ENCODE measurements at places on chromosomes 11 and 22.

- DNase-seq: no peak
Measured at GRCh38 chr22:28647216-28647615, 32.4 kb downstream of the TTC28 start.

- no peak for DNase-seq
Measured at GRCh38 chr22:20533095-20533878, 25.9 kb downstream of the MED15 start.

DNA sequence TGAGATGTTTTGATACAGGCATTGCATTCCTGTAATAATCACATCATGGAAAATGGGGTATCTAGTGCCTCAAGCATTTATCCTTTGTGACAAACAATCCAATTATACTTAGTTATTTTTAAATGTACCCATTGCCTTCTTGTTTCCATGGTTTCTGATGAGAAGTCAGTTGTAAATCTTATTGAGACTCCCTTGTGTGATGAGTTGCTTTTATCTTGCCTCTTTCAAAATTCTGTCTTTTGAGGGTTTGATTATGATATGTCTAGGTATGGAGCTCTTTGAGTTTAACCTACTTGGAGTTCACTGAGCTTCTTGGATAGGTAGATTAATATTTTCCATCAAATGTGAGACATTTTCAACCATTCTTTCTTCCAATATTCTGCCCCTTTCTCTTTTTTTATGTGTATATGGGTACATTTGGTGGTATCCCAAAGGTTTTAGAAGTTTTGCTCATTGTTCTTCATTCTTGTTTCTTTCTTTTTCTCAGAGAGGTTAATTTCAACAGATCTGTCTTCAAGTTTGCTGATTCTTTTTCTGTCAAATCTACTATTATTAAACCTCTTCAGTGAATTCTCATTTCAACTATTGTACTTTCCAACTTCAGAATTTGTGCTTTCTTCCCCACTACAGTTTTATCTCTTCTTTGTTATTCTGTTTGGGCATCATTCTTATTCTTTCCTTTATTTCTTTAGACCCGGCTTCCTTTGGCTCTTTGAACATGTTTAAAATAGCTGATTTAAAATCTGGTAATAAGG lies 13.7 kb downstream of the NAGA start:
- DNase-seq: no peak

DNA sequence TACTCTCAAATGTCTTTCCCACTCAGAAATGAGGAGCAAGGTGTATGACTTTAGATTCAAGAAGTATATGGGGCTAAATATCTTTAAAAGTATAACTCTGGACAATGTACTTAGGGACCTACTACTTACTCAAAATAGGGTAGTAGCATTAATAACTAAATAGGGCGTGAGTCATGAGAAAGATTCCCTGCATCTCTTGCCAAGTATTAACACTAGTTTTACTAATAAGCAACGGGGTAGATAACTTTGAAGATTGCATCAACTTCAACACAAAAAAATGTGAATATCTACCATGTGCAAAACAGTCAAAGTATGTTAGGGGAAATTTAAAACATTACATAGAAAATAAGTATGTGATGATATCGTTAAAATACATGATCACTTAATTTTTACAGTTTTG lies 99.6 kb downstream of the PGR start:
- DNase-seq: no peak

- no peak for DNase-seq
Measured at GRCh38 chr11:132298357-132298756, 927.9 kb downstream of the NTM start.

- no peak for DNase-seq
Measured at GRCh38 chr11:75481922-75482606, 43.7 kb downstream of the GDPD5 start.

DNA sequence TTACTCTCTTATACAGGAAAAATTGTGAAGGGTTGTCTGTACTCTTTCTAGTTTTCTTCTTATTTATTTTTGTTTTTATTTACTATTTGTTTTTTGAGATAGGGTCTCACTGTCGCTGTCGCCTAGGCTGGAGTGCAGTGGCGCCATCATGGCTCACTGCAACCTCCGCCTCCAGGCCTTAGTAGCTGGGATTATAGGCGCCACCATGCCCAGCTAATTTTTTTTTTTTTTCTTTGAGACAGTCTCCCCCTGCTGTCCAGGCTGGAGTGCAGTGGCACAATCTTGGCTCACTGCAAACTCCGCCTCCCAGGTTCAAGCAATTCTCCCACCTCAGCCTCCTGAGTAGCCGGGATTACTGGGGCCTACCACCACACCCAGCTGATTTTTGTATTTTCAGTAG lies 18.4 kb downstream of the CUL5 start:
- no peak for DNase-seq

DNA sequence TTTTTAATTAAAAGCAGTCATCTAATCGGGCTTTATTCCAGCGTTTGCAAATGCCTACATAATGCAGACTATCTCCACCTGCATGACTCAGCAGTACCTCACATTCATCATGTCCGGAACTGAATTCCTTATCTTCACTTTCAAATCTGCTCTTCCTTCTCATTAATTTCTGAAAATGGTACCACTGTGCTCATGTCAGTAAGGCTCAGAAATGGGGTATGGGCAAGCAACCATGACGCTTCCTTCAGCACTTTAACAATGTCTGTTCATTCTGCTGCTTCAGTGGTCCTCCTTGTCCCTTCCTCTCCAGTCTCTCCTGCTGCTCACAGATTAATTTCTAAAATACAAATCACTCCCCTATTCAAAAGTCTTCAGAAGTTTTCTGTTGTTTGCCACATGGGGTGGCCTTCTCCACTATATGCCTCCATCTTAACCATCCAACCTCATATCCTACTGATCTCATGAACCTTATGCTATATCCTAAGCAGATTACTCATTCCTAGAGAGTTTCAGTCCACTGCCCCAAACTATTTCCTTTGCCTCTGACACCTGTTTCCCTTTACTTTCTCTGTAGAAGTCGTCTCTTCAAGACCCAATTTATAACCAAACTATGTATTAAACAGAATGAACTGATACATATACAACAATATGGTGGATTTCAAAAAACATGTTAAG lies 7.0 kb downstream of the GTF2H1 start:
- DNase-seq: no peak

- no peak for DNase-seq
Measured at GRCh38 chr11:20005747-20006146, 154.5 kb downstream of the DBX1 start.

DNA sequence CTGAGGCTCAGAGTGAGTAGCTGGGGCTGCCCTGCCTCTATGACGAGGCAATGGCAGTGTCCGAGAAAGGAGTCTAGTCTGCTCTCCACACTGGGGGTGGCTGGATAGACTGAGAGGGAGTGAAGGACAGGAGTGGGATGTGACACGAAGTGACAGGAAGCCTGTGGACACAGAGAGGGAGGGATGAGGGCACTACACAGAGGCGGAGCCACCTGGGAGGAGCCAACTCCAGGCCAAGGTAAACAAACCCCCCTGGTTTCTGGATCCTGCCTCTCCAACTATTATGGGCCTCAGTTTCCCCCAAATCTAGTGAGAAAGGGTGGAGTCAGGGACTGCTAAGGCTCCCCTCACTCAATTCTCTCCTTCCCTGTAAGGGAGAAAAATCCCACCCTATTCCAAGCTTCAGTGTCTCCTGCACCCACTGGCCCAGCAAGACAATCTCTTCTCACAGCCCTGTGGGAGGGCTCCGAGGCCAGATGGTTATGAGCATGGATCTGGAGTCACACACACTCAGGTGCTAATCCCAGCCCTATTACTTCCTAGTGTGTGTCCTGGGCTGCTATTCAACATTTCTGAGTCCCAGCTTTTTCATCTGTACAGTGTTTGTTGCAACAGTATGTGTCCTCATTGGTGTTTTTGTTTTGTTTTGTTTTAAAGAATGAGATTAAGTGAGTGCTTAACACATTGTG lies 24.9 kb downstream of the ASPHD2 start:
- no peak for DNase-seq

DNA sequence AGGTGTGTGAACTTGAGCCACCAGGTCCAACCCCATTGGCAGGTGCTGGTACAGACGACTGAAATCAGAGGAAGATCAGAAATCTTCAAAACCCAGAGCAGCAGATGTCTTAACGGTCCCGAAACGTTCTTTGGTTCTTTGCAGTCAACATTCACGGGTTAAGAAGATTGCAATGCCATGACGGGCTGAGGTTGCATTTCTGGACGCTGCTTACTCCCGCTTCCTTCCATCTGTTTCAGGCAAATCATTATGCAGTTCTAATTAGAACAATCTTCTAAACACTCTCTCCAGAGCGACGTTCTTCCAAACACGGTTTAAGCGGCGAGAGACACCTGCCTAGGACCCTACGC lies 492 bp upstream of the LUZP2 start:
- no peak for DNase-seq

DNA sequence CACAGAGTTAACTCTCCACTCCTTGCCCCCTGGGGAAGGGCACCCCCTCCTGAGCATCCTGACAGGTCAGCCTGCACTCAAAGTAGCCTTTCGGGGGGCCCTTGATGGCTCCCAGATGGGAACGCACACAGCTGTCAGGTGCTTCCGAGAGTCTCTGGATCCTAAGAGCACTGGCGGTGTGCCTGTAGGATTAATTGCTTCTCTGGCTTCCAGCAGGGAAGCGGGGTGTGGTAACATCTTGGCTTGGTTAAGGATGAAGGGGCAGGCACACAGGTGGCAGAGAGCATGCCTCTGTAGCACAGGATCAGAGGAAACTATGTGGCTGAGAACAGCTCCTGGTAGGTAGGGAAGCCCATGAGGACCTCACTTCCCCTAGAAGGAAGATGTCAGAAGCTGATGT lies 199.8 kb downstream of the MIAT start:
- DNase-seq: no peak

DNA sequence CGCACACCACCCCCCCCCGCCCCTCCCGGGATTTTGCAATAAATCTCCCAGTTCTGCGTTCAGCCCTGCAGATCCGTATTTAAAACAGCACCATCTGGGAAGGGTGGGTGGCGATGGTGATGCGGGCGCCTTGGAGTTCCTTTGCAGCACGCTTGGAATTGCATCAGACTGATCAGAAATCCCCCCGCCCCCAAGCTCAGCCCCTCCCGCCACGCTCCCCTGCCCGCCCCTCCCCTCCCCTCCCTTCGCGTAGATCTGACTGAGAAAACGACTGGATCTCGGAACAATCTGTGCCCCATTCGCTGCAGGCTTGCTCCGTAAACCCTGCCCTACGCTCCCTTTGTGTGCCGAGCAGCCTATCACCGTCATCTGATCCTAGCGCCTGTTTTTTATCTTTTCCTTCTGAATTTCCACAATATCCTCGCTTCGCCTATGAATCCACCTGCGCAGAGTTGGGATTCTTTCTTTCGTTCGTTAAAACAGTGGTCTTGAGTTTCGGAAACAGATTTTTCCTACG lies 18.1 kb upstream of the BDNF start:
- peak; percentile 95 for DNase-seq

GRCh38 chr22:41417622-41418390 lies 28.8 kb downstream of the TOB2 start:
- no peak for DNase-seq

DNA sequence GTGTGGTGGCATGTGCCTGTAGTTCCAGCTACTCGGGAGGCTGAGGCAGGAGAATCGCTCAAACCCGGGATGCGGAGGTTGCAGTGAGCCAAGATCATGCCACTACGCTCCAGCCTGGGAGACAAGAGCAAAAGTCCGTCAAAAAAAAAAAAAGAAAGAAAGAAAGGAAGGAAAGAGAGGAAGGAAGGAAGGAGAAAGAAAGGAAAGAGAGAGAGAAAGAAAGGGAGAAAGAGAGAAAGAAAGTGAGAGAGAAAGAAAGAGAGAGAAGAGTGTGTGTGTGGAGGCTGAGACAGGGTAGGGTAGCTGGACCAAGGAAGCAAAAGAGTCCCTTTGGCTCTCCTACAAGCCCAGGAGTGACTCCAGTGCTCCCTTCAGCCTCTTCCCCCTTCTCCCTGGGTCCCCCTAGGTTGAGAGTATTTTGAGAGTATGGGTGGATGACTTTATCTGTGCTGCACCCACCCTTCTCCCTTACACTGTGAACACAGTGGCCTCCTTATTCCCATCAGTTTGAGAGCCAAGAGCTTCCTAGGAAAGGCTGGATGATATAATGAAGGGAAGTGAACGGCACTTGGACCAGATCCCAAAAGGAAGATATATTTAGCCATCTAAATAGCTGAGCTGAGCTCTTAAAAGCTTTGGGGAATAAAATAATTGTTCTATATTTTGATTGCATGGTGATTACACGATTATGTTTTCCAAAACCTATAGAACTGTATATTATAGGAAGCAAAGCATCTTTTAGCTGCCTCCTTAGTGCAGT lies 9.5 kb upstream of the DENND5A start:
- no peak for DNase-seq

DNA sequence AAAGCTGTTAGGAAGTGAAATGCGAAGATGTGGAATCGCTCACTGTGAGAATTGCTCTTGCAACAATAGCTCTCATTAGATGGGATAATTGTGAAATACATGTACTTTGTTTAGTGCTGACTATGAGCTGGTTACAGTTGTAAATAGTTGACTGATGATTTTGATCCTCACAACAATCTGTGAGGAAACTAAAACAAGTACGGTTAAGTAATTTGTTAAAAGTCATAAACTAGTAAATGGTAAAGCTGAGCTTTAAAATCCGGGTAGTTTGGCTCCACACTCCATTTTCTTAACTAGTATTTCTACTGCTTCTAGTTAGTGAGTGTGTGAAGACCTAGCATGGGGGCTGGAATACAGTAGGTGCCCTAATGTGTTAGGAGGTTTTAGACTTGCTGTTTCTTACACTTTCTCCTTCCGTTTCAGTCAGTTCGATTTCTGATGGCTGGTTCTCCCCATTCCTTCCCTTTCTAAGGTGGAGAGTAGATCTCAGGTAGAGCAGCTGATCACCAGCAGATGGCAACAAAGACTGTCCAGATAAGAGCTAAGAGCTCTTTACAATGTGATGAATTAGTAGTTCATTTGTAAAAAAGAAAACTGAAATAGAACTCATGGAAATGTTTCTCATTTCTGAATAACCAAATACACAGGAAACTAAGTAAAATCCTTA lies 16.3 kb upstream of the CYP2R1 start:
- peak; percentile 47 for DNase-seq

DNA sequence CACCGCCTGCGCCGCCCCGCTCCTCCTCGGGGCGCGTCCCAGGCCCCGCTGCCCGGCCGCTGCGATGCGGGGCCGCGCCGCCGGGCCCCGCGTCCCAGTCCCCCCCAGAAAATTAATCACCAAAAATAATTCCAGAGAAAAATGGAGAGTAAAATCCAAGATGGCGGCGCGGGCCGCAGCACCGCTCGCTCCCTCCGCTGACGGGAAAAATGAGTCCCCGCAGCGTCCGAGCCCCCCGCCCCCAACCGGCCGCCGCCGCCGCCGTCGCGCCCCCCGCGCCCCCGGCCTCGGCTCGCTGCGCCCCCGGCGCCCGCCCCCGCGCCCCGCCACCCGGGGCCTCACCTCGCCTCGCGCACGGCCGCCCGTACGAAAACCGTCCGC lies at the start of gene KMT5B:
Gene KMT5B (minus strand): TSS at position 162 of the 381 bp plus-strand sequence. CDS start 23,220 bp downstream, outside the sequence.
- peak; percentile 62 for DNase-seq

Data from mesenchymal stem cell (in vitro differentiated cells and primary cell).